MG63 (cell line): ENCODE measurements at places on chromosomes 1 and 21. TPM values are rescaled to one million over a fixed set of nuclear protein-coding genes. Genes with fewer than 3 reads are reported as not detected.
A peak's percentile ranks its signal among the peaks of the same experiment; 100 is the strongest.

NR5A2 gene
- total RNA-seq: not detected in 2 replicates

ERG gene
- 4.4 and 7.6 TPM in 2 replicates for total RNA-seq

KTI12 gene
- total RNA-seq: 11.1 and 15.6 TPM in 2 replicates

OR2L2 gene
- total RNA-seq: 0.16 TPM in 1 of 2 replicates, not detected in the other

APOBEC4 gene
- total RNA-seq: not detected in 2 replicates

DNA sequence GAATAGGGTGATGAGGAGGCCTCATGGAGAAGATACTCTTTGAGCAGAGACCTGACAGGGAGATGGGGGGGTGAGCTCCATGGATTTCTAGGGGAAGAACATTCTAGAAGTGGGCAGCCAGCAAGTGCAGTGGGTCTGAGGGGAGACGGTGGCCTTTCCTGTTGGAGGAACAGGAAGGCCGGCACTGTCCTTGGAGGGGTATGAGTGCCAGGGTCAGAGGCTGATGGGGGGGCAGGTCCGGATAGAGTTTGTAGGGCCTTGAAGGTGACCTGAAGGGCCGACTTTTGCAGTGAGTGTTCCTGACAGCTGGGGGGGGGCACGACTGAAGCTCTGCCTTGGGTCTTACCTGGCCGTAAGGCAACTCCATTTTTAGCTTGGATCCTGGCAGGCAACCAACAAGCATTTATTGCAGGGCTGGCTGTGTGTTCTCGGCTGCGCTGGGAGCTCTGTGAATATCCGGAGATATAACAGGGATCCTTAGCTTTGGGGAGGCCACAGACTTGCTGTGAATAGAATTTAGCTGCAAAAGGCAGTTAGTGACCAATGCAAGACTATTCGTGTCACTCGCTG, 130.6 kb downstream of the MRPS6 start:
- DNase-seq: no peak

- peak; percentile 9 for DNase-seq
These were observed 15.2 kb downstream of the PTPRF start for GRCh38 chr1:43545695-43546387.

- DNase-seq: no peak
These were observed 95.0 kb downstream of the TEX35 start for GRCh38 chr1:178607718-178608408.

- peak; percentile 59 for DNase-seq
These were observed 112.0 kb downstream of the PDE4B start for GRCh38 chr1:65904681-65905083.

DNA sequence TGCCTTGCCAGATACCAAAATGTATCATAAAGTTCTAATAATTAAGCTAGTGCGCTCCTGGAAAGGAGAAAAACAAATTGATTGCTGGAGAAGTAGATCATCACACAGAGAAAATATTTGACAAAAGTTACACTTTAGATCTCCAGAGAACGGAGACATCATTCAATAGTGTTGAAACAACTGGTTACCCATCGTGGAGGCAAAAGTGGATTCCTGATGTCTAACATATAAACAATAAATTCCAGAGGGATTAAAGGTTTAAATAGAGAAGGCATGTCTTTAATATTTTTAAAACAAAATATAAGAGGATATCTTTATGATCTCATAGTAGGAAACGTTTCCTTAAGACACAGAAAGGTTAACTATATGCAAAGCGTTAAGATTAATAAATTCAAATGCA, 41.0 kb downstream of the NRIP1 start:
- DNase-seq: no peak

DNA sequence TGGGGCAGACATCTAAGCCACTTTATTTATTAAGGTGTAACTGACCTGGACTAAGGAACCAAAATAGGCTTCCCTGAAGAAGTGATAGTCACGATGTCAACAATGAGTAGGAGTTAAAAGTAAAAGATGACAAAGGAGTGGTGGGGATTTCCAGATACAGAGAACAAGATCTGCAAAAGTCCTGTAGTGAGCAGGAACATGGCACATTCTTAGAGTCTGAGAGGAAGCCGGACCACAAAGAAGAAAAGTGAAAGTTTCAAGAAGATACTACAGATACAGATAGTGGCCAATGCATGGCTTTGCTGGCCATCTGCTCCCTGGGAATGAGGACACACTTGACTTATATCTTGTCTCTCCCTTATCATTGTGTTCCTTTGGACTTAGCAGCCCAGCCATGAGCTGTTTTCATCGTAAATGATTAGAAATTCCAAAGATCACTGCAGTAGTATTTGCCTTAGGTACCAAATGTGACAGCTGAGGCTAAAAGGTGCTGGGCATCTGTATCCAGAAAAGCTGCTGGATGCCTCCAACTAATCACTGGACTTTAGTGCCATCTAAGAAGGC, 302.4 kb upstream of the NR5A2 start:
- no peak for DNase-seq

- DNase-seq: no peak
These were observed 217.7 kb downstream of the GIPC2 start for GRCh38 chr1:78263459-78263858.

- no peak for DNase-seq
These were observed 141.0 kb downstream of the RPS6KC1 start for GRCh38 chr1:213192026-213192425.

DNA sequence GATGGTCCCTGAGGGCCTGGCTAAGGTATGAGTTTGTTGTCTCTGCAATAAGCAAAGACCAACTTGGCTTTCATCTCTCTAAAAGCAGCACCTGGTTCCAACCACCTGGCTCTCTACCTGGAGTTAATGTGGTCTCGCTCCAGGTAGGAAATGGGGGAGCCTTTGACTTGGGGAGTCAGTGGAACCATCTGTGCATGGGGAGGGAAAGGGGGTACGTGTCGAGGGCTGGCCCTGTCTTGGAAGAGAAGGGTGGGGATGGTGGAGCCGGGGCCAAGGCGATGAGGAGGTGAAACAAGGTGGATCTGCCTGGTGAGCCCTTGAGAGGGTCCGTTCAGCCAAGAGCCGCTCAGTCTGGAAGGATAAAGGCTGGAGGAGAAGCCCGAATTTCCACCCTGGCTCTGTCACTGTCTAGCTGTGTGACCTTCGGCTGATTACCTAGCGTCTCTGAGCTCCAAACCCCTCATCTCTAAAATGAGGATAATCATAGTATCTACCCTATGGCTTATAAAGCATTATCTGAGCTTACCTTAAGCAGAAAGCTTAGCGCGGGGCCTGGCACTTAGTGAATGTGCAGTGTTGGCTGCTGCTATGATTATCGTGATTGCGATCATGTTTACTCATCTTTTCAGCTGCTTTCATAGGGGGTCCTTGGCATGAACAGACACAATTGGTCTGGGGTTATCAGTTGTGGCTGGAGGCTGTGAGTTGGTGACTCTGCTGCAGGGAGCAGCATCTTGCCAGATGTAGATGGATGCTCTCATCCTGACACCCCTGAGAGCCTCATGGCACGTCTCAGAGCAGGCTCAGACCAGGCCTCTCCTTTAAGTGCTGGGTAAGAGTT, 78.7 kb downstream of the ACTL8 start:
- no peak for DNase-seq

GRCh38 chr1:154557939-154558719, at the start of gene UBE2Q1:
TSS of gene UBE2Q1 (minus strand) at chr1:154558662. CDS start at chr1:154558553, 109 bp downstream.
- peak; percentile 41 for DNase-seq
